ENCODE measurements at places on chromosomes 7 and 10.

- DNase-seq, result peak; percentile 49
These were observed 37.4 kb upstream of the GSAP start for GRCh38 chr7:77453531-77453930.

DNA sequence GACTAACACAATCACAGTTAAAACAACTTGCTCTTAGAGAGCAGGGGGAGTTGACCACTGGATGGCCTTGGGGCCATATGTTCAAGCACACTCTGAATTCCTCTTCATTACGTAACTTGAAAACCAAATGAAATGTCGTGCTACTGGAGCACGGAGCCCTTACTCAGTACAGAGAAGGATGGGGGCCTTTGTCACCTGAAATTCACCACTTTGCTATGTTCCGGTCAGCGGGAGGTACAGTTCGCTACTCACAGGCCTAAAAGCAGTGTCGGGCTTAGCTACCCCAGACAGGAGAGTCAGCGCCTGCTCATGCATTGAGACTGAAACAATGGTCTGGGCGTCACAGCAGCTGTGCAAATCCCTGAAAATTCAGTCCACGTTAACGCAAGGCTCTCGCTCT, 39.6 kb downstream of the GLI3 start:
- peak; percentile 55 for DNase-seq

DNA sequence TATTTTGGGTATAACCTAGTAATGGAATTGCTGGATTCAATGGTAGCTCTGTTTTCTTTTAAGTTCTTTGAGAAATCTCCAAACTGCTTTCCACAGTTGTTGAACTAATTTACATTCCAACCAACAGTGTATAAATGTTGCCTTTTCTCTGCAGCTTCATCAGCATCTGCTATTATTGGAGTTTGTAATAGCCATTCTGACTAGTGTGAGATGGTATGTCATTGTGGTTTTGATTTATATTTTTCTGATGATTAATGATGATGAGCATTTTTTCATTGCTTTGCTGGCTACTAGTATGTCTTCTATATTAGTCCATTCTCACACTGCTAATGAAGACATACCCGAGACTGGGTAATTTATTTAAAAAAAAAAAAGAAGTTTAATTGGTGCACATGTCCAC, 248.6 kb upstream of the MAGI2 start:
- peak; percentile 71 for DNase-seq

GRCh38 chr10:22583683-22584082, 130.7 kb downstream of the PIP4K2A start:
- DNase-seq, result no peak

DNA sequence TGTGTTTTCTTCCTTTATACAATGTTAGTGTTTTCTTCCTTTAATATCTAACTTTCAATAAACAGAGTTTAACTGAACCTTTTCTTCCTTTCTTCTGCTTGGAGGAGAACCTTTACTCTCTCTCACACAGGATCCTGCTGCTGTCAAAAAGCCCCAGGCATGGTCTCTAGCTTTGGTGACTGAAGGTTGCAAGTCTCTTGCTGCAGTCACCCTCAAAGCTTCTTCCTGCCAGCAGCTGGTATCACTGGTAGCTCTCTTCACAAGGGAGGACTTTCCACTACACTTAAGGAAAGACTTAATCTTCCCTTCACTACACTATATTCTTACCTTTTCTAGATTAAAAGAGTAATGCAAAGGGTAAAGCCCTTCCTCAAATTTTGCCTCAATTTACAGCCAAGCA, 153.4 kb downstream of the SGMS1 start:
- no peak for DNase-seq

DNA sequence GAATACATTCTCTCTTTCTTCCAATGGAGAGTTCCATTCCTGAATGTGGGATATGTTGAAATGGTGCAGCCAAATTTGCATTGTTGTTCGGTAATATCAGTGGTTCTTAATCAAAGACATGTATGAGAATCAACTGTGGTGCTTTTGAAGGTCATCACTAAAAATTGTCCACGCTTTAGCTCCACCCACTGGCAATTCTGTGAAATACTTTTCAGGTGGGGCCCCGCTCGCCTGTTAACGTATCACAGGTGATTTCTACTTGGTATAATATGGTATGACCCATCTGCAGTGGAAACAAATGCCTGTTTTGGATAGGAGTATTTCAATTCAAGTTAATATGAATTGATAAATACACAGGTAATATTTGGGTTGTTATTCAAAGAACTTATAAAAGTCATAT, 178.4 kb downstream of the NSUN6 start:
- no peak for DNase-seq

DNA sequence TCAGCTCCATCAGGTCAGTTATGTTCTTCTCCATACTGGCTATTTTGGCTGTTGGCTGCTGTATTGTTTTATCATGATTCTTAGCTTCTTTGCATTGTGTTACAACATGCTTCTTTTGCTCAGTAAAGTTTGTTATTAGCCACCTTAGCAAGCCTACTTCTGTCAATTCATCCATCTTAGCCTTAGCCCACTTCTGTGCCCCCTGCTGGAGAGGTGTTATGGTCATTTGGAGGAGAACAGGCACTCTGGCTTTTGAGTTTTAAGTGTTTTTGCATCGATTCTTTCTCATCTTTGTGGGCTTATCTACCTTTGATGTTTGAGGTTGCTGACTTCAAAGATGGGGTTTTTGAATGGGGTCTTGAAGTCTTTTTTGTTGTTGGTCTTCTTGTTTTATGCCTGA, 204.6 kb upstream of the FOXP2 start:
- no peak for DNase-seq

GRCh38 chr10:95411635-95412034, 120.8 kb upstream of the PDLIM1 start:
- no peak for DNase-seq

- no peak for DNase-seq
These were observed 374.4 kb upstream of the MKI67 start for GRCh38 chr10:128500642-128501041.

DNA sequence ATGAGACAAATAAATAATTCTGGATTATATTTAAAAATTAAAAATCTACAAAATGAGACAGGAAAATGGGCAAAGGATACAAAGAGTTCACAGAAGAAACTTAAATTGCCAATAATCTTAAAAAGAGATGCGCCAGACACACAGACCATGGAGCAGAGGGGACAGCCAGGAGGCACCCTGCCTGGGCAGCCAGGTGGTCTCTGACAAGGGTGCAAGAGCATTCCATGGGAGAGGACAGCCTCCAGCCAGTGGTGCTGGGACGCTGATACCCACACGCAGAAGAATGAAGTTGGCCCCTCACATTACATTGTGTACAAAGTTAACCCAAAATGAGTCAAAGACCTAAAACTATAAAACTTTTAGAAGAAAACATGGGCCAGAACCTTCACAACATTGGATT, 106.3 kb downstream of the NKX6-2 start:
- no peak for DNase-seq

- peak; percentile 77 for DNase-seq
These were observed 416.8 kb downstream of the GALNT17 start for GRCh38 chr7:71548746-71549145.

DNA sequence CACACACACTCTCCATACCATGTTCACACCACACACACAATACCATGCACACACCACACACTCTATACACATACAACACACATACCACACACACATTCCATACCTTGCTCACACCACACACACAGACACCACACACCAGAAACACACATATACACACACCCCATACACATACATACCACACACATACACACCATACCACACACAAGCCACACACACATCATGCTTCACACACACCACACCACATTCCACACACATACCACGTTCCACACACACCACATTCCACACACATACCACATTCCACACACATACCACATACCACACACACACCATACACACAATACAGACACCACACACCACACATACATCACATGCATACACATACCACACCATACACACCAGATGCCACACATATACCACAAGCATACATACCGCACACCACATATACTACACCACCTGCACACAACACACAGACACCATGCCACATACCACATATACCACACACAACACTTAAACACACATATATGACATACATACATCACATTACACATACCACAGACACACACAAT, 282.7 kb downstream of the POU6F2 start:
- peak; percentile 48 for DNase-seq

GRCh38 chr7:81534446-81534845, 235.4 kb downstream of the HGF start:
- no peak for DNase-seq

- no peak for DNase-seq
These were observed 116.3 kb upstream of the CSTF2T start for GRCh38 chr10:51815723-51816122.

DNA sequence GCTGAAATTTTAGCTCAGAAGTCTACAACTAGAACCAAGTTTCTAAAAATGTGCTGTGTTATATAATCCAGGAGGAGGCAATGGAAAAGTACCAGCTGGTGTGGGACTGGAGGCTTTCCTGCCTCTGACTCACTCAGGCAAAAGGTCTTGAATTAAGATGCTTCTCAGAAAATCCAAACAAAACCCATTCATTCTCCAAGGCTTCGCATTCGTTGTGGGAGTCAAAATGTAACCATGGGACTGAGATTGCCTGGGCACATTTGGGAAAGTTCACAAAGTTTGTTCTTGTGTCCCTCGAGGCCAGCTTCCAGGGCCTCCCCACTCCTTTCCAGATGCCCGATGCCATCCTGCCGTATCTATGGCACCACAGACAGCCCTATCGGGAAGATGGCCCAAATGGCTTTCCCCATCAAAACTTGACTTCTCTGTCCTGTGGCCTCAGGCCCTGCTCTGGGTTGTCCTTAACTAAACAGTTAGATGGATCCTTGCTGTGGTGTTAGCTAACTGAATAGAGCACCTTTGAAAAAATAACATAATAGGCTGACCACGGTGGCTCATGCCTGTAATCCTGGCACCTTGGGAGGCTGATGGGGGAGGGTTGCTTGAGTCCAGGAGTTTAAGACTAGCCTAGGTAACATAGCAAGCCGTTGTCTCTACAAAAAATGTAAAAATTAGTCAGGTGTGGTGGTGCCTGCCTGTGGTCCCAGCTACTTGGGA, 180.5 kb downstream of the PFKFB3 start:
- peak; percentile 41 for DNase-seq

DNA sequence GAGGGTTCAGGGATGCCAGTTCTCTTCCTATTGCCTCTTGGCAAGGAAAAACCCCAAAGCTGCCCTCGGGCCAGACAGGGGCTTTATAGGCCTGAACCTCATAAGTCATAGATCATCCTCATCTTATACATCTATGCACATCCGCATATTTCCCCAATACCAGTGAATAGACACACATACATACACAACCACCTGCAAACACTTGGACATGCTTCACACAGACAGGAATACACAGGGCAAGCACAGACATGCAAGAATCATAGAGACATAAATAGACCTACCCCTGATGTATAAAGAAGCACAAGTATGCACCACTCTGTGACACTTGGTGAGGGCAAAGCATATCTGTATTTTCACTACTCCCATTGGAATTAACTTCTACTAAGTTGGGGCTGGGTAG, 30.7 kb downstream of the MBL2 start:
- DNase-seq, result no peak

DNA sequence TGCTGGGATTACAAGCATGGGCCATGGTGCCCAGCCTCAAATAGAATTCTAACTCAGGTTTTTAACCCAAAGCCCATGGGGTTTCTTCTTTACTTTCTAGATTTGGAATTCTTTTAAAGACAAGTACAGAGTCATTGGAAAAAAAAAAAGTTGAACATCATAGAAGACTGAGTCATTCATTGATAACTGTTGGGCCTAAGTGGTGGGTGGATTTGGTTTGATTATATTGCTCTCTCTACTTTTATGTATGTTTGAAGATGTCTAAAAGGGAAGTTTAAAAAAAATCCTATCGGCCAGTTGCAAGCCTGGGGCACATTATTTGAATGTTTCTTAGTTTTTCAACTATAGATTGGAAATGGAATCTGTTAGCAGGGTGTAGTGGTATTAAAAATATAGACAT, 49.7 kb downstream of the INPP5F start:
- no peak for DNase-seq

DNA sequence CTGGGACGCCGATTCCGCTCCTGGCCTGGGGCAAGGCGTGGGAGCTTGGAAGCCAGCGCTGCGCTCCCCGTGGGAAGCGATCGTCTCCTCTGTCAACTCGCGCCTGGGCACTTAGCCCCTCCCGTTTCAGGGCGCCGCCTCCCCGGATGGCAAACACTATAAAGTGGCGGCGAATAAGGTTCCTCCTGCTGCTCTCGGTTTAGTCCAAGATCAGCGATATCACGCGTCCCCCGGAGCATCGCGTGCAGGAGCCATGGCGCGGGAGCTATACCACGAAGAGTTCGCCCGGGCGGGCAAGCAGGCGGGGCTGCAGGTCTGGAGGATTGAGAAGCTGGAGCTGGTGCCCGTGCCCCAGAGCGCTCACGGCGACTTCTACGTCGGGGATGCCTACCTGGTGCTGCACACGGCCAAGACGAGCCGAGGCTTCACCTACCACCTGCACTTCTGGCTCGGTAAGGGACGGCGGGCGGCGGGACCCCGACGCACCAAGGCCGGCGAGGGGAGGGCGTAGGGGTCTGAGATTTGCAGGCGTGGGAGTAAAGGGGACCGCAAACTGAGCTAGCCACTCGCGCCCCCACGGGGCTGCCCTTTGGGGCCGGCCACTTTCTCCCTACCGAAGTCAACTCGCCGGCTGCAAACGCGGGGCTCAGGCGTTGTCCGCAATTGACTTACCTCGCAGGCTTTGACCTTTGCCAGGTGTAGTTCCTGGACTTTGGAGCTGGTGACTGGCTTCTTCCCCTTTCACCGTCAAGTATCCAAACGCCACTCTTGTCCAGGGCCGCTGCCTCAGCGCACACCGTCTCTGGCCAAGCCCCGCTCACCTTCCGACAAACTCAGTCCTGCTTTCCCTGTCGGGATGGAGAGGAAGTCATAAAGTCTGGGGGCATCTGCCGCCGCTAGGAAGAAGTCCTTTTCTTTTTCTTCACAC, at the start of gene SCIN:
Gene SCIN, plus strand, starts transcription at position 187 of the 928 bp plus-strand sequence. Its CDS starts 67 bp downstream, at position 254.
- peak; percentile 6 for DNase-seq

Measured in fibroblast of skin of scalp (primary cell).